ENCODE measurements at places on chromosomes 5 and 9.

DNA sequence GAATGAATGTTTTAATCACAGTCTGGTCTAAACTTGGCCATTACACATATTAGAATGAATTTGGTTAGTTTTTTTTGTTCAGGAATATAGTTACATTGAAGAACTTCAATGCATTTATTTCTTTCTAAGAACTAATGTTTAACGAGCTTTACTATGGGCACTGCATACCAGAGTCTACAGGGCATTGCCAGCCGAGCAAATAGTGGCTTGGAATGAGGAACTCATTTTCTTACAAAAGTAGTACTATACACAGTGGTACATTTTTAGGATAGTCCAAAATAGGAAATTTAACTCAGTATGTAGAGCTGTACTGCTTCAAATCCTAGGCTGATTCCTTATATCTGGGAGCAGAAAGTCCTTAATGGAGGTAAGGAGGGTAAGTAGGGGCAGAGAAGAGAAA, 155.4 kb downstream of the CARTPT start:
- no peak for DNase-seq

GRCh38 chr9:85522459-85523092, 219.2 kb downstream of the AGTPBP1 start:
- DNase-seq = no peak

DNA sequence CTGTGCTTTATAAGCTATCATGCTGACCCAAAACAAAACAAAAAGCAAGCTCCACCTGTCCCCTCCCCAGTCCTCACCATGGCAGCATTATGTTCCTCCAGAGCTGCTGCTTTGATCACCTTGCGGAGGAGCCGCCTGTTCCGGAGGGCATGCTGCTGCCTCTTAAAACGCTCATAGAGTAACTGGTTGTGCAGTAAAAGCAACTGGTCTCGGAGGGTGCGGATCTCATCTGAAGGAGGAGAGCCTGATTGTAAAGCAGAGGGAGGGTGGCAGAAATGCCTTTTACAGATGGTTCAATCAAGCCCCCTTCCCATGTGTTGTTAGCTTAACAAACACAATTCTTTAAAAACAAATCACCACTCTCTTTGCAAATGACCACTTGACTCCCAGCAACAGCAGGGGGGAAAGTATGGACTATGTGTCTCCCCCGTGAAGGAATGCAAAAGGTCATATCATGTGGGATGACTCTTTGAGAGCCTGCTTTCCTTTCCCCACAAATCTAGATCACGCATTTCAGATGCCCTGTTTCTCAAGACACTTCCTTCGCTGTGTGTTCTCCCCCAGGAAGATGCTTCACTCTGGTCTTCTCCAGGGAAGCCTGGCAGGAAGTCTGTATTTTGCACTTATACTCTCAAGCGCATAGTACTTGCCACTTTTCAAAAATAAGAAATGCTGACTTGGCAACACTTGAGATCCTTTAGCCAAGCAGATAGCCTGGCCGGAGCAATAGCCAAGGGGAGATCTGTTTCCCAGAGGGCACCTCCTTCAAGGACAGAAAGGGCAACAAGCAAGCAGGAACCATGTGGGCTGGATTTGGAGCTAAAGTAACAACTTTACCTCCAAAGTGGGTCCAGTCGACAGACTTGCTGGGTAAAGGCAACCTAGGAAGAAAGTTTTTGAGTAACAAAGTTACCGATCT, 25.1 kb downstream of the SPACA9 start:
- no peak for DNase-seq

DNA sequence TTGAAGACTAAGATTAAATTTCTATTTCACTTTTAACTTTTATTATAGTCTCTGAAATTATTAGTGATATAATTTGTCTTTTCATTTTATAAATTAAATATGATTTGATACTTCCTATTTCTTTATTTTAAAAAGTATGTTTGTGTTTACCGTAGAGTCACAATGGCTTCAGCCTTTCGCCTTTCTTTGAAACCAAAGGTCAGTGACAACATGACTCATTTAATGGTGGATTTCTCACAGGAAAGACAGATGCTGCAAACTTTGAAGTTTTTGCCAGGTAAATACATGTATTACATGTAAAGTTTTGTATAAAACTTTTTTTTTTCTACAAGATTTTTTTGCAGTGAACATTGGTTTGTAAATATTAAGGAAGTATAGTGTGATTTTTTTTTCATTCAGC, 36.4 kb downstream of the FSD1L start:
- no peak for DNase-seq

GRCh38 chr5:50751064-50751657, 84.7 kb downstream of the PARP8 start:
- DNase-seq = no peak

DNA sequence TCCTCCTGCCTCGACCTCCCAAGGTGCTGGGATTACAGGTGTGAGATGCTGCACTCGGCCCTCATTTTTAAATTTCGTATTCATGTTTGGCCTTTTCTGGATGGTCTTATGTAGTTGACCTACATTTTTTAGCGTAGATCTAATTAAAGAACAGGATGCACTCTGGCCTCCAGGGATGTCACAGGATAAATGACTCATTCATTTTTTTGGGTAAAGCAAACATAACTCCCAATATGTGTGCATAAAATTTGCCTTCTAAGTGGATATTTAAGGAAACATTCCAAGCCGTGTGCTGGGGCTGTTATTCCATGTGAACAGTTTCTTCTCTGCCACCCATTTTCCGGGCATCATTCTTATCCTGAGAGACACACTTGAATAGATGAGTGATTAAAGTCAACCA, 501.6 kb downstream of the IRX1 start:
- no peak for DNase-seq

GRCh38 chr9:20472342-20473045, 149.8 kb downstream of the MLLT3 start:
- no peak for DNase-seq

GRCh38 chr9:32725066-32725860, 58.1 kb upstream of the TMEM215 start:
- DNase-seq = no peak

DNA sequence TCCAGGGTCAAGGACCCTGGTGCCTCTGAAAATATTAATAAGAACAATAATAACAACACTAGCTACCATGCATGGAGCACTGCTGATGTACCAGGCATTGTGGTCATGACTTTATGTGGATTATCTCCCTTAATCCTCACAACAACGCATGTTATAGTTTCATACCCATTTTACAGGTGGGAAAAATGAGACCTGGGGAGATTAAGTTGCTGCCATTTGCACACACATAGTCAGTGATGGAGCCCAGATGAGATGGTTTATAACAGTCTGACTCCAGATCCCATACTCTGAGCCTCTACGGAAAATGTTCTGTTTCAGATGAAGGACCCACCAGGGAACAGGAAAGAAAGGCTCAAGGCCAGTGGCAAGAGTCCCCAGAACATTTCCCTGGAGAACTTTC, 48.2 kb upstream of the PPARGC1B start:
- no peak for DNase-seq

GRCh38 chr9:124110307-124110915, 98.8 kb downstream of the LHX2 start:
- DNase-seq = peak; percentile 95

- no peak for DNase-seq
Measured at GRCh38 chr9:112094948-112095681, 80.0 kb downstream of the SUSD1 start.

GRCh38 chr9:1535051-1535450, 480.1 kb upstream of the SMARCA2 start:
- no peak for DNase-seq

- no peak for DNase-seq
Measured at GRCh38 chr9:8168916-8169438, 369.4 kb upstream of the DMAC1 start.

DNA sequence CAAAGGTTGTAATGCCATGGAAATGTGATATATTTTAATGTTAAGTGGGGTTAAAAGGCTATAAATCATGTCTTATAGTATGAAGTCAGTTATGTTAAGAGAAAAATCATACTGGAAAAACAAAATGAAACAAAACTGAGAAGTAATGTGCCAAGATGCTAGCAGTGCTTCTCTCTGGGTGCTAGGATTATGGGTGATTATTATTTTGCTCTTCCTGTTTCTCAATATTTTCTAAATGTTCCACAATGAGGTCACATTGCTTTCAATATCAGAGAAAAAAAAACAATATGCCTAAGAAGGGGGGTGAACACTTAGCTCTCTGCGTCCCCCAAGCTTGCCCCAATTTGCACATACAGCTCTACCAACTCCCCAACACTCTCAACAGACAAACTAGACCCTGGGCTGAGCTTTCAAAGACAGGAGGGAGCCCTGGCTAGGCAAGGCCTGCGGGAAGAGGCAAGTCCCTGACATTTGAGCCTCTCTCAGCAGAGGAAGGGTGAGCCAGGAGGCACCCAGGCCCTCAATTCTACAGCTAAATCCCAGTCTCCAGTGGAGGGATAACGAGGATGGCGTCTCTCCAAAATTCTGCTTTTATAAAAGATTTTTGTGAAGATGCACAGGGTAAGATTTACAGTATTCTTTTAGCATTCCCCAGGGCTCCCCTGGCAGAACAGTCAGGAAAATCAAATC, 24.4 kb downstream of the WHRN start:
- DNase-seq = no peak

- DNase-seq = no peak
Measured at GRCh38 chr5:111635151-111635902, 121.7 kb downstream of the NREP start.

DNA sequence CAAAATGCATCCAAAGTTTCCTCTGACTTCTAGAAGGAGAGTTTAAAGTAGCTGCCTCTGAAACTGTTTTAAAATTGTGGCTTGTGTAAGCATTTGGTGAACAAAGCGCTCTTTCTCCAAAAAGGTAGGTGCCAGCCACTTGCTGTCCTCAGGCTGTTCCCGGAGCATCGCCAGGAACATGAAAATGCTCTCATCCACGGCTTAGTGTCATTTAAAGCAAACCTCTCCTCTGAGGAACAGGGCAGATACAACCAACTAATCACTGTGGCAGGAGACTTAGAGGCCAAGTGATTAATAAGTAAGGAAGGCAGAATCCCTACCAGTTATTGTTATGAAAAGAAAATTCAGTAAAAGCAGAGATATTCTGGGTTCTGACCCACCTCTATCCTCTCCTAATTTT, 165.6 kb downstream of the DCP2 start:
- DNase-seq = no peak

- DNase-seq = peak; percentile 69
Measured at GRCh38 chr9:75041041-75041440, 12.9 kb upstream of the CARNMT1 start.

DNA sequence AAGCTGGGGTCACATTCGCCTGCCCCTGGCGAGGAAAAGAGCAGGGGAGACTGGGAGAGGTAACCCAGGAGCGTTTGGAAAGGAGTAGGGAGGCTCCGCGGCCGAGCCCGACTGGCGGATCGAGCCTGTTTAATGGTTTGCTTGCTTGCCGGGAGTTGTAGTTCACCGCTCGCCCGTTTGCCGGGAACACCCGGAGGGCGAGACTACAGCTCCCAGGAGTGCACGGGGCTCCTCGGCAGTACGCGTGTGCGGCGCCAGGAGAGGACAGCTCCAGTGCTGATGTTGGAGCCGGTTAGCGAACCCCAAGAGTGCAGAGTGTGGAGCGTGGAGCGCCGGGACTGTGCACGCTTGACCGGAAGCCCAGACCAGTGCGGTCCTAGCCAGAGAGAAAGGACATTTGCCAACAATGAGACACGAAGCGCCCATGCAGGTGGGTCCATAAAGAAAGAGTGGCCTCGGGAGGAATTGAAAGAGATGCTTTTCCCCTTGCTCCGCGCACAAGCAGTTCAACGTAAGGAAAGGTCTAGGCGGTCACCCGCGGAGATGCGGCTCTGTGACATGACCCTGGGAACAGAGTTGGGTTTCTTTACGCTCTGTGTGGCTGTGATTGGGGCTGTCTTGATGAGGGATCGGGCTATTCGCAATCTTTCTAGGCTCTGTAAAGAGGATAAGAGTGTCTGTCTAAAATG, at the start of gene RAB3C:
TSS of gene RAB3C (plus strand) at position 273 of the 689 bp plus-strand sequence. CDS start at position 407, 134 bp downstream.
- peak; percentile 97 for DNase-seq

DNA sequence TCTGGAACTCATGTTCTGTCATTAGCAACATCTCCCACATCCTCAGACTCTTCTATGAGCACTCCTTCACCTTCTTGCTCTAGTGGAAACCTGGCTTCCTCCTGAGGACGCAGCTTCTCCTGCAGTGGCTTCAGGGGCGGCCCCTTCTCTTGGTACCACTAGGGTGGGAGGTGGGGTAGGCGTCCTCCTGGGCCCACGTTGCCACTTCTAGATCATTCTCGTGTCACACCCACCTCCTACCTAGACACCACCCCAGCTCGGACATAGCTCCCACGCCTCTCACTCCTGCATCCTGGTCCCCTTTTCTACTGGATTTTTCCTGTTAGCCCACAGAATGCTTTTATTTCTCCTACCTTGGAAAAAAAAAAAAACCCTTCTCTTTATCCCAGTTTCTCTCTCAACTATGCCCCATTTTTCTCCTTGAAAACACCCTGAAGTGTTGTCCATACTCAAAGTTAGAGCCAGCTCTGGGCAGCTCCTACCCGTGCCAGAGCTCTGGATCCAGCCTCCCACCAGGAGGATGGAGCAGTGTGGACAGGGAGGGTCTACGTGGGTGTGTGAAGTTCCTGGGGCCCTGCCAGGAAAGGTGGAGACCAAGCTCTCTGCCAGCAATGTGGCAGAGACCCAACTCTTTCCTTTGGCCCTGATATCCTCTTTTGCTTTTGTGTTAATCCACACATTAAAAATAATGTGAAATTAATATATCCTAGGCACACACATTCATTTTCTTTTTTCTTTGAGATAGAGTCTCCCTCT, 179.2 kb downstream of the HSPA4 start:
- DNase-seq = no peak

DNA sequence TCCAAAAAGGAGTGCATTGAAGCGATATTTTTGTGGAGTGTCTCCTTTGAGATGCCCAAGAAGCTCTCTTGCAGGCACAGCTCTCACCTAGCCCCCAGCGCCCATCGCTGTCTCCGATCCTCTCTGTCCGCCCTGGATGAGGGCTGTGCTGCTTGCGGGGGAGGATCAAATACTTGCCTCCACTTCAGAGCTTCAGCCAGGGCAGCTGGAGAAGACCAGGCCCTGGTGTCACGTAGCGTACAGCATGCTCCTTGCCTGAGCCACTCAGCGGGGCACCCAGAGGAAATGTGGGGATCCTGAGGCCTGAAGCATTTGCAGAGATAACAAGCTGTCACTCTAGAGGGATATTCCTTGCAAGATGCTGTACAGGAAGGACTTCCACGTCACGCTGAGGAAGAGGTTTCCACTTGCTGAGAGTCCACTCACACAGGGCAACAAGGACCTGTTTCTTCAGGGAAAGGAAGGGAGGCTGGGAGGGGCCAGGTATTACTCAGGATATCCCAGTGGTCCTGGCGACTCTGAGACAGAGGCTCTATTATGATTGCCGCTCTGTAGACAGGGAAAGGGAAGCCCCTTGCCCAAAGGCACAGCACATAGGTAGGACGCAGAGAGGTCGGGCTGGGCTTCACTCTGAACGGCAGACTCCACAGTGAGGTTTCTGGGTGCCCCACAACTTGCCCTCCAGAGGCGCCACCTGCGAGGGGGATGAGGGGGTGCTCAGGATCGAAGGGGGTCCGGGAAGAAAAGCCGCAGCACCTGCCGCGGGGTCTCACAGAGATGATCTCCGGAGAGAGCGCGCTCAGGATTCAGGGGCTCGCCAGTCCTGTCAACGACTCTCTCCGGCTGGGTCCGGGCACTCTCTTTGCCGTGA, 64.0 kb downstream of the CRB2 start:
- DNase-seq = no peak
